Progenitor cell of endocrine pancreas (in vitro differentiated cells): ENCODE measurements at places on chromosomes 3 and 15.

GRCh38 chr3:167976516-167977361, 119.0 kb downstream of the GOLIM4 start:
- DNase-seq: no peak

- no peak for DNase-seq
These were observed 56.8 kb downstream of the DNAH1 start for GRCh38 chr3:52372822-52373504.

GRCh38 chr15:99721104-99721778, 12.0 kb downstream of the LYSMD4 start:
- no peak for DNase-seq

GRCh38 chr15:98760112-98760826, 111.9 kb downstream of the IGF1R start:
- no peak for DNase-seq

DNA sequence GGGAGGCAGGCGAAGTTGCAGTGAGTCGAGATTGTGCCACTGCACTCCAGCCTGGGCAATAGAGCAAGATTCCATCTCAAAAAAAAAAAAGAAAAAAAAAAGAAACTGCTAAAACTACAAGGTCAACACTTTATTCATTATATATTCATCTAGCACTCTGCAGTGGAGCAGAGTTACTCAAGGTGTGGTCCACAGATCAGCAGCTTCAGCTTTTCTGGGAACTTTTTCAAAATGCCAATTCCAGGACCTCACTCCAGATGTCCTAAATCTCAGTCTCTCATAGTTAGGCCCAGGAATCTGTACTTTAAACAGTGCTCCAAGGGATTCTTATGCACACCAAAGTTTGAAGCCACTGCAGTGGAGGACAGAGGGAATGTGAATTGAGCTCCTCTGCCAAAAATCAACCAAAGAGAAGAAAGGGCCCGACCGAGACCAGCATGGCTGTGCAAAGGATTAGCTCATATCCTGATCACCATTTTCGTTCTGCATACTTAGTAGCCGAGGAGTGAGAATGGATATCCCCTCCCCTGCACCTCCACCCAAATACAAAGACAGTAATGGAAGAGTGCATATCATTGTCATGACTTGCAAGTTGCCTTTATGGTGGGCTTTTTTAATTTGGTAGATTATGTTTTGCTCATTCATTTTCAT, 201.9 kb downstream of the MEX3B start:
- no peak for DNase-seq

DNA sequence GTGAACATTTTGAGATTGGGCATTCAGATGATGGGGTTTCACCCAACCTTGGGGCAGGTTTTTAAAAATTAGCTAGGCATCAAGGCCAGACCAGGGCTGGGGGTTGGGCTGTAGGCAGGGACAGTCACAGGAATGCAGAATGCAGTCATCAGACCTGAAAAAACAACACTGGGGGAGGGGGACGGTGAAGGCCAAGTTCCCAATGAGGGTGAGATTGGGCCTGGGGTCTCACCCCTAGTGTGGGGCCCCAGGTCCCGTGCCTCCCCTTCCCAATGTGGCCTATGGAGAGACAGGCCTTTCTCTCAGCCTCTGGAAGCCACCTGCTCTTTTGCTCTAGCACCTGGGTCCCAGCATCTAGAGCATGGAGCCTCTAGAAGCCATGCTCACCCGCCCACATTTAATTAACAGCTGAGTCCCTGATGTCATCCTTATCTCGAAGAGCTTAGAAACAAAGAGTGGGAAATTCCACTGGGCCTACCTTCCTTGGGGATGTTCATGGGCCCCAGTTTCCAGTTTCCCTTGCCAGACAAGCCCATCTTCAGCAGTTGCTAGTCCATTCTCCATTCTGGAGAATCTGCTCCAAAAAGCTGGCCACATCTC, 6.1 kb downstream of the RHO start:
- no peak for DNase-seq

- DNase-seq: no peak
These were observed 8.4 kb upstream of the CNTN4 start for GRCh38 chr3:2090095-2090911.
